Mesenchymal stem cell (in vitro differentiated cells and primary cell): ENCODE measurements at places on chromosomes 2 and 18.

GRCh38 chr2:241547781-241548450 lies 10.6 kb upstream of the BOK start:
- no peak for DNase-seq

DNA sequence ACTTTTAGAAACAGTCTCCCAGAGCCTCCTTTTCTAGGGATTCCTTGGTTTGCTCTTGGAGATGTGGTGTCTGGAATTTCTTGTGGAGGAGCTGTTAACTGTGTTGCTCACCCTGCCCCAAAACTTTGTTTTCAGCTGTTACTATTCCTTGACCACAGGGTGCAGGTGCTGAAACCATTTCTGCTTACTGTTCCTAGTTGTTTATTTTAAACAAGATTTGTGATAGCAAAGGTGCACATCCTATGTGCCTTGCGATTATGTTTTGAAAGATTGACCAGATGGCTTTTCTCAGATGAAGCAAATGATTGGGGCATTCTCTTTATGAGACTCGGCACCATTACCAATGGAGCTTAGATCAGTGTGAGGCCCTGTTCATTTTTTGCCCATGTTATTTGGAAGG lies 111.2 kb downstream of the RAB3GAP1 start:
- no peak for DNase-seq

- peak; percentile 46 for DNase-seq
Measured at GRCh38 chr2:230932556-230933511, 7.8 kb upstream of the GPR55 start.

DNA sequence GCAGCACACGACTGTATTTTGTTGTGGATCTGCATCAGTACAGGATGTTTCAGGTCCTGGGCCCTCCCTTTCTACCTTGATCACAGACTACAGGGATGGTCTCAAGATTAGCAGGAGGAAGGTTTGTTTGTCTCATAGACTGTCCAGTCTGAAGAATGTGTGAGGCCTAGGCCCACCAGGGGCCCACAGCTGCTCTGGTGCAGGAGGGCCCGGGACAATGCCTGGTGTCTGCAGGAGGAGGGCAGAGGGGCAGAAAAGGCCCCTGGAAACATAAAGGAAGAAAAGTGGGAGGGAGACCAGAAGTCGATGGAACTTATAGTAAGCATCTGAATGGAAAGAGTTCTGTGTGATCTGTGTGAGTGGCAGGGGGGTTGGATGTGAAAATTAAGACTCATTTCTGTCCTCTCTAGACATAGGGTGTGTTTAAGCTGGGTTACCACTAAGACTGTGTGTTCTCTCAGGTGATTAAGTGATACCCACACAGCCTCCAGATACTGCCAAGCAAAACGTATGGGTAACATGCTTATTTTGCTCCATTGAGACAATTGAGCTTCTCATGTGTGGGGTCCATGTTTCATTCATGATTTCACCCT lies 33.4 kb upstream of the LPIN2 start:
- no peak for DNase-seq

- DNase-seq, result no peak
Measured at GRCh38 chr2:234273887-234274584, 222.8 kb downstream of the ARL4C start.

GRCh38 chr2:130336150-130336876 lies 6.4 kb upstream of the IMP4 start:
- DNase-seq, result no peak

DNA sequence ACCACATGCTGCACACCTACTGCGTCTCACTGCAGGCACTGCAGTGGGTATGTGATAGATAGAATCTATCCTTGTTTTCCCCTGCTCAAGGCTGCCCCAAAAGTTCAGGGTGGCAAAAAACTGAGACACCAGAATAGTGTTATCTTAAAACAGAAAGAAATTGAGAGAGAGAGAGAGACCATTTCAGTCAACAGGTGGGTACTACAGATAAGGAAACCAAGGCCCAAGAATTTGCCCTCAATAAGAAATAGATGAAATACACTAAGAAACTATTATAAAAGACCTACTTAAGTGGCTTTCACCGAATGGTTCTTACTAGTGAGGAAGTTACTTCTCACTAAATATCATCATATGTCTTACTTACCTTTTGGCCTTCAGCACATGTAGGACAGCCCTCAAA lies 27.9 kb downstream of the EPG5 start:
- no peak for DNase-seq

DNA sequence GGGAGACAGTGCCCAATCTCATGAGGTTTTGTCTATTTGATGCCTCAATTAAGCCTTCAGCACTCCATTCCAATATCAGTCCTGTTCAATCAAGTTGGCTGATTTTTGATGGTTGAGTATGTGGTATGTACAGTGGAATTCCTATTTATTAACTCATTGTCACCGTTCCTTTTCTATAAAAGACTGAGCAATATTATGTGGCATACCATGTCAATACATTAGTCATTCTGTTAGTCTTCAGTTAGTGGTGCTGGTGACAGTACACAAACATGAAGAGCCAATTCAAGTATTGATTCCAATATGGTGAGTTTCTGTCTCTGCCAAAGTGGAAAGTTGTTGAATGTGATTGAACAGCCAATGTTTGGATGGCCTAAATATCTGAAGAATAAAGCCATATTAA lies 1343.9 kb downstream of the SUCLG1 start:
- DNase-seq, result no peak

- no peak for DNase-seq
Measured at GRCh38 chr2:46980786-46981573, 65.4 kb upstream of the MCFD2 start.

DNA sequence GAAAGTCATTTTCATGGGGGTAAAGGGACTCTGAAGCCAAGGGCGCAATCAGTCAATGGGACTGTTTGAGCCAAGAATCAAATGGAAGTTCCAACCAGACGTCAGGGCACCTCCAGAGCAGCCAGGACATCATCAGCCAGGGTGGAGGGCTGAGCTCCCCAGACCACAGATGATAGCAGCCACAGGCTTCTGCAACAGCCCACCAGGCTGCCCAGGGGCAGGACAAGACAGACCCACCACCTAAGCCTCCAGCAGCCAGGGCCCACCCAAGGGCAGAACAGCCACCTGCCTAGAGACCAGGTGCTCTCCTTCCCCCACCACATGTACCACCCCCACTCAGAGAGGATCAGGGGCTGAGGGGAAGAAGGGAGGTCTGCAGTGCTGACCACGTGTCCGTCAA lies 53.8 kb upstream of the SLC66A3 start:
- DNase-seq, result no peak

GRCh38 chr18:10419420-10420103 lies 34.9 kb upstream of the APCDD1 start:
- DNase-seq, result peak; percentile 45
